ENCODE measurements at places on chromosomes 11 and 22. TPM values are rescaled to one million over a fixed set of nuclear protein-coding genes. Genes with fewer than 3 reads are reported as not detected.
A peak's percentile ranks its signal among the peaks of the same experiment; 100 is the strongest.

DNA sequence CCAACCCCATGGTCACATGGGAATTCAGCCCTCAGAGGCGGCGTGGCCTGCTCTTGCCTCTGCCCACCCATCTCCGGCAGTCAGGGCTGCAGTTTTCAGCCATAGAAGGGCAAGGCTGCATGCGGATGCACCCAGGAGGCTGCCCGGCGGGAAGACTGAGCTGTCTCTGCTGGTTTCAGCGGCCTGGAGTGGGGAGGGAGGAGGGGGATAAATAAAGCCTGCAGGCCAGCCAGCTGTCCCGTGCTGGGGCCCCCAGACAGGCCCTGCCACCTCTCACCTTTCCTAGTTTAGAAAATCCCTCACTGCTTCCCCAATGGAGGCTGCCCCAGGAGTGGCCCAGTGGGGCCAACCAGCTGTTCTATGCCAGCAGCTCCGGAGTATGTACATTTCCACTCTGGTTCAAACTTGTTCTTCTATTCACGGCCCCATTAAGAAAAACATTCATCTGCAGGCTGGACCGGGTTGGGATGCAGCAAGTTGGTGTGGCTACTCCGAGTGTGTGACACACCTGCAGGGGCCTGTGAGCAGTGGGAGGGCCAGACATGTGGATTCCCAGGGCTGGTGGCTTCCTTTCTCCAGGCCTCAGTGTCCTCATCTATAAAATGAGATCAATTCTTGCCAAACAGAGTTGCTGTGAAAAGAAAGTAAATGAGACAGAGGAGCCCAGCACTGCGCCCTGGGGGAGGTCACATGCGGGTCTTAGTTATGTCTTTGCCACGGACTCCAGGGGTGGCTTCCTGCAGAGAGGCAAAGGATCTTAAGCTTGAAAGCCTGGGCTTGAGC, 5.0 kb downstream of the MICALL1 start:
- DNase-seq: no peak

DNA sequence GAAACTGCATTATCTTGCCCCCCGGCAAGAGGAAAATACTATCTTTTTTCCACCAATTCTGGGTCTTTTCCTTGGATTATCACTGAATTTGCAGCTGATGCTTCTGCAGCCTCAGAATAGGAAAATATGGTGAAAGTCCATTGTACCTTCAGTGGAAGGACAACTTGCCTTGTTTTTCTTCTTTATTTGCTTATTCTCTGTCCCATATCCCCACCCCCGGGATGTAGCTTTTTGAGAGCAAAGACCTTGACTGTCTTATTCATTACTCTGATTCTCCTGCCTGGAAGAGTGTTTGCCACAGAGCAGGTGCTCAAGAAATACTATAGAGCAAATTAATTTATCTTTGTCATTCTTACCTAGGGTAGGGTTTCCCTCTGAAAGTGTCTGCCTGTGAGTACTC, 29.5 kb downstream of the UBASH3B start:
- peak; percentile 34 for DNase-seq

DNA sequence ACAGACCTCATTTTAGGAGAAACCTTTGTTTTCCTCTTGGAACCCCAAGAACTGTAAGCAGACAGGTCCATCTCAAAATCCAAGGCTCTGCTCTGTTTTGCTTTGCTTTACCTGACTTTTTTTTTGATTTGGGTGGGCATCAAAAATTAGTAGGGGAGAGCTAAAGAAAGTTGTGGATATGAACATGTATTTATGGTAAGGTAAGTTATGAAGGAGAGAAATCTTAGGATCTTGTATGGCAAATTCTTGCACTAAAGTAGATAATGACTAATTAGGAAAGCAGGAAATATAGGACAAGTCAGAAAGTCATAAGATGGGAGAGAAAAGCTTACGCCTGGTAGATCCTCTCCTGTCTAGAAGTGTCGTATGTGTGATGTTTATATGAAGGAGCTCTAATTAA, 116.1 kb upstream of the VPREB1 start:
- no peak for DNase-seq

- DNase-seq: no peak
Measured at GRCh38 chr11:92475819-92476218, 251.2 kb downstream of the FAT3 start.

DNA sequence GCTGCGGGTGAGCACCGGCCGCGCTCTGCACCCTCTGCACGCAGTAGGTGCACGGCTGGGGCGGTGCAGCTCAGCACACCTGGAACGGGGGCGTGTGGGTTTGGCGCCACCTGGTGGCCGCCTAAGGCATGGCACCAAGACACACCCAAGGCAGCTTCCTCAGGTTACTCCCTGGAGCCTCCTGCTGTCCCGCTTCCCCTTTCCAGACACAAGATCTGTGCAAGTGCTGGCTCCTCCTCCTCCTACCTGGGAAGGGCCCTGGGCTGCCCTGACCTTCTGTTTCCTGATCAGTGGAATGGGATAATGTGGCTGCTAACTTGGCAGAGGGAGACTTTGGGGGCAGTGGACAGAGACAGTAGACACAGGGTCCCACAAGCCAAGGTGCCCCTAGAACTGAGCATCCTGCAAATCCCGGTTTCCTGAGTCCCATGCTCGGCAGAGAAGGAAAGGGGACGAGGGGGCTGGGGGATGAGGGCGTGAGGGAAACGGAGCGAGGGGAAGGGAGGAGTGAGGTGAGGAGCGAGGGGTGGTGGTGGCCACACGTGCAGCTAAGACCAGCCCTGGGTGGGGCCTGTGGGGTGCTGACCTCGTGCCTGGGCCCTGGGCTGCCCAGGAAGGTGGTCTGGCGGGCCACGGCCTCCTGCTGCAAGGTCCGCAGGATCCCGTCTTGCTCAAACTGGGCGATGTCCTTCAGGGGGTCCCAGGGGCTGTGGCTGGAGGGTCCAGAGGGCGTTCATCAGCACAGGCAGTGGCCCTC, 34.8 kb upstream of the CARS1 start:
- peak; percentile 56 for DNase-seq

DNA sequence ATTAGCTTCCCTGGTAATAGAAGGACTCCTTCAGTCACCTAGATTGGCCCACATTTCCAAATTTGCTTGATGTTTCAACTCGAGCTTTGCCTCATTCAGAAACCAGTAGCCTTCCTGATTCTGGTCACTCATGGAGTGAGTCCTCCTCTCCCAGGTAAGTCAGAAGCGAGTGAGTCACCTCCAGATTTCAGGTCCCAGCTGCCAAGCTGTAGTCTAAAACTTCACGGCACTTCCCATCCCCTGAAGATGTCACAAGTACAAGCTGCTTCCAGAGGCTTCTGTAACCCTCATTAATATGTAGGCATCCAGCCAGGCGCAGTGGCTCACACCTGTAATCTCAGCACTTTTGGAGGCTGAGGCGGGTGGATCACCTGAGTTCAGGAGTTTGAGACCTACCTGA, 23.5 kb downstream of the ARHGAP8 start:
- DNase-seq: no peak

DNA sequence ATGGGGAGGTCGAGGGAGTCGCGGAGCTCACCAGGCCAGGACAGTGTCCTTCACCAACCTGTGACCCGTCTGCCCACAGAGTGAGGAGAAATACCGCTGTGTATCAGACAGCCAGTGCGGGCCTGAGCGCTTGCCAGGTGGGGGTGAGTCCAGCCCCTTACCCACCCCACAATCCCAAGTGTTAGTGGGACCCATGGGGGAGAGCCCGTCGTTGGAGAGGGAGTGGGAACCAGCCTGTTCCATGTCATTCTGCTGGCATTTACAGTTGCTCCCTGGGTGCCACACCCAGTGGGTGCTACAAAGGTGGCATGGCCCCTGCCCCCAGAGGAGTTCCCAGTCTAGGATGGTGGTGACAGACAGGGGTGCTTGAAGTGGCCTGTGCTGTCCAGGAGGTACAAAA, 9.2 kb downstream of the P2RX3 start:
- DNase-seq: no peak

- no peak for DNase-seq
Measured at GRCh38 chr11:95700471-95700817, 89.1 kb downstream of the FAM76B start.

- DNase-seq: no peak
Measured at GRCh38 chr11:106852779-106853178, 165.5 kb downstream of the GUCY1A2 start.

DNA sequence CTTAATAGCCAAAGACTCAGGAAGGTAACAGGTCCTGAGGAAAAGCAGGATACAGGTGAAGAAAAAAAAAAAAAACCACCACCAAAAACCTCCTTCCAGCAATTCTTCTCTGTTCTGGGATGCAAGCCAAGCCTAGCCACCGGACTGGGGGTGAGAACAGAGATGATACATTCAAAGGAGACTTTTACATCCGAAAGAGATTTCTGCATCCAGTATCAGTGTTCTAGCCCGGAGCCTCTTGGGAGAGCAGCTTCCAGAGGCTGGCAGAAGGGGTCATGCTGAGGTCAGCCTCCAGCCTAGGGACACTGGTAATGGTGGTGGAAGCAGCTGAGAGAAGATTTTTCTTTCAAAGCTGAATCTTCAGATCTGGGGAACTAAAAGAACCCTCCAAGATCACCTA, 76.2 kb downstream of the KCNC1 start:
- DNase-seq: no peak

DNA sequence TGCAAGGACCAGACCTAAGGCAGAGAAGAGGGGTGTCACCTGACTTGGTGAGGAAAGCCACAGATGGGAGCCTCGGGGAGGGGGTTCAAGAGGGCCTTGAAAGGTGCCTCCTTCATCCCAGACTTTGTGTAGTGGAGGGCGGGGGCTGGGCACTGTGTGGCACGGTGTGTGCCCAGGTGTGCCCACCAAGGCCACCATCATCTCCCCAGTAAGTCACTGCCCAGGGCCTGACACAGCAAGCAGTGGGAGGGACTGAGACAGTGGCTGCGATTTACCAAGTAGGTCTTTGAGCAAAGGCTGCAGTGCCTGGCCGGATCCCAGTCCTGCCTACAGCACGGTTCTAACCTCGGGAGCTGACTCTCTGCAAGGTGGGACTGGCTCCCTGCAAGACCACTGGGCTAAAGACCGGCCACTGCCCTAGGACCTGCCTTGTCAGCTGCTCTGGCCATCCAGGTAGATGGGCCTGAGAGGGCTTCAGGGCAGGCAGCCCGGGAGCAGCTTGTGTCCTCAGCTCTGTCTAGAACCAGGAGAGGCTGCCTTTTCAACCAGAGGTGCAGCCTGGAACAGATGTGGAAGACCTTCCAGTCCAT, 1.4 kb downstream of the OSM start:
- no peak for DNase-seq

DNA sequence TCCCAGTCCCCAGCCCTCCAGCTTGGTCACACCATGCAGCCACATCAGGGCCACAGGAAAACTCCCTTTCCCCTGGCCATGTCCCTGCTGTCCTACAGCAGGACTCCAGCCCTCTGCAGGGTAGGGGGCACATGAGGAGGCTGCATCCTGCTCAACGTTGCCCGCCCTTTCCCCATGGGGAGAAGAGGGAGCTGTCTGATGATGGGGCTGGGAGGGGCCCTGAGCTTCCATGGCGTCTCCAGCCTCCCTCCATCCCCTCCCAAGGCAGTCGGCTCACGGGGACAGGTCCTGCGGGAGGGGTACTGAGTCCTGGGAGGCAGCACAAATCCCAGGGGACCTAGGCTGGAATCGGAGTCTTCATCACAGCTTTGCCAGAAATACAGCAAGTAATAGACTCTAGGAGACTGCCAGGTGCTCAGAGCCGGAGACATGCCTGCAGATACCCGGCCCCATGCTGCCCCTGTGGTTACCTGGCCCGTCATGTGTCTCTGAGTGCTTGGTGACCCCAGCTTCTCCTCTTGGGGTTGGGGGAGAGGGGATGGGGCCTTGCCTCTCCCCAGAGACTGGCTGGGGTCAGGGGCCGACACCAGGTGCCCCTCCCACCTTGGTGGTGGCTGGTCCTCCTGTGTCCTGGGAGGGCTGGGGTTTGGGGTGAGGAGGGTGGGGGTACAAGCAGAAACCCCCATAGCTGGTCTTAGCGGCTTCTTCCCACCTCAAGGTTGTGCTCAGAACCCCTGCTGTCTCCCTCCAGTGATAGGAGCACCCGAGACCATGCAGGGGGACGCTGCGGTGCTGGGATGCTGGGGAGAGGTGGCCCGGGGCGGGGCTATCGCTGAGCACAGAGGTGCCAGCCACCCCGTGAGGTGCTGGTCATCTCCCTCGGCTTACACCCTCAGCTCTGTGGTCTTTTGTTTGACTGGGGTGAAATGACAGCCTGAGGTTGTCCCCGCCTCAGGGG, 2.3 kb downstream of the MRGPRE start:
- no peak for DNase-seq

GRCh38 chr11:117189941-117190544, 9.1 kb upstream of the TAGLN start:
- no peak for DNase-seq

- no peak for DNase-seq
Measured at GRCh38 chr22:44155115-44155514, 25.6 kb upstream of the PARVG start.

DNA sequence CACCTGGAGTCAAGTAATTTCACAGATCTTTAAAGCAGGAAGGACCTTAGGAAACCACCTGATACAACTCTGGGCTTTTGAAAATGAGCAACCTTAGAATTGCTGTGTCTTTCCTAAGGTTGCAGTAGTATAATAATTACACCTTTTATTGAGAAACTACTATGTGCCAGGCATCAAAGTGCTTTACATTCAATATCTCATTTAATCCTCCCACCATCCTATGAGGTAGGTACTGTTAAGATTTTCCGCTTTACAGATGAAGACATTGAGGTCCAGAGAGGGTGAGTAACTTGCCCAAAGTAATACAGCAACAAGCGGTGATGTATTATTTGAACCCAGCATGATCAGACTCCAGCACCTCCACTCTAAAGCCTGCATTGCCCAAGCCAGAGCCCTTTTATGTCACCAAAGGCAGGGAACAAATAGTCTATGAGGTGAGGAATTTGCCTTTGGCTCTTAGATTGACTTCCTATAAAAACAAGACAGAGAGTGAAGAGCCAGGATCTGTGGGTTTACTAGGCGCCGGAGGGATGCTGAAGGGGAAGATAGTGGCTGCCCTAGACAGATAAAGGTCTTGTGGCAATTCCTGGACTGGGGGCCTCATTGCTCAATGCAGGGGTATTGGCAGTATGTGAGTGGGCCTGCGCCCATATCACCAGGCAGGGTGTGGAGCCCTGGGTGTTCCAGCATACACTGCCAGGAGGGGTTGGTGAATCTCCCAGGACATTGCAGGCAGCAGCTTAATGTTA, 157.1 kb downstream of the FBXO7 start:
- DNase-seq: no peak

MMP13 gene
- total RNA-seq: not detected

OR52I1 gene
- total RNA-seq: not detected

TRIM29 gene
- total RNA-seq: 0.86 TPM

TSPAN18 gene
- total RNA-seq: not detected
